HT-29 (cell line): ENCODE measurements at places on chromosomes 13 and 19. TPM values are rescaled to one million over a fixed set of nuclear protein-coding genes. Genes with fewer than 3 reads are reported as not detected.
A peak's percentile ranks its signal among the peaks of the same experiment; 100 is the strongest.

Gene METTL21C
- total RNA-seq, result not detected in 2 replicates

Gene OVOL3
- not detected in 2 replicates for total RNA-seq

Gene MFSD12
- 177 and 185 TPM in 2 replicates for total RNA-seq

Gene SIAH3
- 0.10 TPM in 1 of 2 replicates, not detected in the other for total RNA-seq

Gene TRAPPC5
- 112 and 113 TPM in 2 replicates for total RNA-seq

Gene CD79A
- total RNA-seq, result 0.81 and 1.4 TPM in 2 replicates

Gene GPR4
- not detected in 2 replicates for total RNA-seq

Gene SH2D3A
- total RNA-seq, result 110 and 119 TPM in 2 replicates

Gene FUT6
- total RNA-seq, result not detected in 2 replicates

Gene GAPDHS
- not detected in 2 replicates for total RNA-seq

Gene WDR87
- not detected in 2 replicates for total RNA-seq

DNA sequence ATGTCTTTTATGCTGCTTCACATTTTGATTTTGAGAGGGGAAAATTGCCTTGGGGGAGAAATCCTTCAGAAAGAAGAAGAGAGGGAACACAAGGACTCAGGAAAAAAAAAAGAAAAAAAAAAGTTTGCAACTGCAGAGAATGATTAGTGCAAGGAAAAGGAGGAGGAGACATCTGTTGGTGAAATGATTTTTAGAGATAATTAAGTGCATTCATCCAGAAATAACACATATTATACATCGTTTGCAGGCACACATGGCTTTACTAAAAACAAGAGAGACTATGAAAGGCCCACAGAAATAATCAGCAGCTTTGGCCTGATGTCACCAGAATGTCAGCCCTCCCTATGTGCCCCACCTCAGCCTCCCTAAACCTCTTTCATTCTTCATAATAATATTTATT, 1058.2 kb downstream of the PCDH9 start:
- no peak for DNase-seq

GRCh38 chr19:49524812-49525455, 2.9 kb upstream of the RCN3 start:
- DNase-seq, result no peak

DNA sequence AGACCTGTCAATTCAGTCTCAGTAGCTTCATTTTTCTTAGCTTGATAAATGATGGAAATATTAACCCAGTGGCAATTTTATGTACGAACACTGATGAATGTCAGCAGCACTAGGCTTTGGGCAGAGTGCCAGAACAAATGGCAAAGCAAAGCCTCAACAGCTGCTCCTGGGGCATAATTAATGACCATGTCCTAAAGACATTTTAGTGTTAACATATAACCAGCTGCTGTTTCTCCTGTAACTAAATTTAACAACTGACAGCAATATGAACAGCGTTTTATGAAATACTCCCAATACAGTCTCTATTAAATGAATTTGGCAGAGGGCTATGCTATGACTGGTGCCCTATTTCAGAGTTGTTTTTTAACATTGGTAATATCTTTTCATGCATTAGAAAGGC, 47.1 kb downstream of the ZNF568 start:
- DNase-seq, result no peak

DNA sequence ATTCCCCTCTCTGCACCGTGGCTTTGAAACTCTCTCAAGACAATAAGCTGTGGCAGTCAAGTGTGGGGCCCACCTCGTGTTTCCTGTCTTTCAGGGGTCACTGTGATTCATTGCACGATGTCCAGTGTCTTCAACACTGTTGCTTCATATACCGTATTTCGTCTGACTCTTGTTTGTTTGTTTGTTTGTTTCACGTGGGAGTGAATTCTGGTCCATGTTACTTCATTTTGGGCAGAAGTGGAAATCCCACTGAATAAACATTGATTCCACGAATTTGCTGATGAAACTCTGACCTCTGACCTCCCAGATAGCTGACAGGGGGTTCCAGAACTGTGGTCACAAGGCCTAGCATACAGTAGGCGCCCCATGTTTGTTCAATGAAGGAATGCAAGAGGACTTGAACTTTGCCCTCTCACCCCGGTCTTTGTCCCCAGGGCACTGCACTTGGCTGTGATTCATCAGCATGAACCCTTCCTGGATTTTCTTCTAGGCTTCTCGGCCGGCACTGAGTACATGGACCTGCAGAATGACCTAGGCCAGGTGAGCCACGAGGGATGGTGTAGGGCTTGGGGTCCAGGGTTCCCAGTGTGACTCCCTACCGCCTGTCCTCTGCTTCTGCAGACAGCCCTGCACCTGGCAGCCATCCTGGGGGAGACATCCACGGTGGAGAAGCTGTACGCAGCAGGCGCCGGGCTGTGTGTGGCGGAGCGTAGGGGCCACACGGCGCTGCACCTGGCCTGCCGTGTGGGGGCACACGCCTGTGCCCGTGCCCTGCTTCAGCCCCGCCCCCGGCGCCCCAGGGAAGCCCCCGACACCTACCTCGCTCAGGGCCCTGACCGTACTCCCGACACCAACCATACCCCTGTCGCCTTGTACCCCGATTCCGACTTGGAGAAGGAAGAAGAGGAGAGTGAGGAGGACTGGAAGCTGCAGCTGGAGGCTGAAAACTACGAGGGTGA, 5.1 kb downstream of the NFKBIB start:
- DNase-seq, result no peak

- DNase-seq, result no peak
Measured at GRCh38 chr13:42549552-42549936, 24.4 kb upstream of the TNFSF11 start.

DNA sequence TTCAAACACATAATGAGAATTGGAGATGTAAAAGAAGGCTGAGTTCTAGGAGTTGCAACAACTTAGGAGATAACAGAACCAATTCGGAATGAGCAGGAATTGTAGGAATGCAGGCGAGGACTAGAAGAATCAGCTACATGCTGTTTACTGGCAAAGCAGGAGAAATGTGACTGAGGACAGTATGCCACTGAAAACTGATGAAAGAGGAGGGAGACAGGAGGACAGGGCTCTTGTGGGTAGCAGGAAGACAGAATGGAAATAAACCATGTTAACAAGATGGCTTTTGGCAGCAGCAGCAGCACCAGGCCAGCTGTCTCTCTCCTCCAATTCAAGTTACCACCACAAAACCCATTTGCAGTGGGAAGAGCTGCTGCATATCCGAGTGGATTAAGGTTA, 91.0 kb upstream of the SLC15A1 start:
- DNase-seq, result no peak

- DNase-seq, result peak; percentile 43
Measured at GRCh38 chr19:771332-771785, 20.4 kb downstream of the MISP start.

DNA sequence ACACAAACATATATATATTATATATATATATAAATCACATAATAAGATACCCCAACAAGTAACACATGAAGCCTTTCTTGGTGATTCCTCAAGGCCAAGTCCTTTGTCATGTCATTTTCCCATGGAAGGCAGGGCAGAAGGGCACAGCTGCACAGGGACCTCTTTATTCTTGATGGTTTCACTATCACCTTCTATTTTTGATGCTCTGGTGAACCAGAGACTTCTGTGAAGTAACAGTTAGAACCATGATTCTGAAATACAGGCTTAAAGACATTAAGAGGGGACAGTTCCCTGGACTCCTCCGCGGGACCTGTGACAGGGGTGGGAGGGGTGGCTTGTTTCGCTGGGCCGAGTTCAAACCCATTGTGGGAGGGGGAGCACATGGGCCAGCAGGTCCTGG, 104.0 kb downstream of the DGKH start:
- DNase-seq, result no peak

DNA sequence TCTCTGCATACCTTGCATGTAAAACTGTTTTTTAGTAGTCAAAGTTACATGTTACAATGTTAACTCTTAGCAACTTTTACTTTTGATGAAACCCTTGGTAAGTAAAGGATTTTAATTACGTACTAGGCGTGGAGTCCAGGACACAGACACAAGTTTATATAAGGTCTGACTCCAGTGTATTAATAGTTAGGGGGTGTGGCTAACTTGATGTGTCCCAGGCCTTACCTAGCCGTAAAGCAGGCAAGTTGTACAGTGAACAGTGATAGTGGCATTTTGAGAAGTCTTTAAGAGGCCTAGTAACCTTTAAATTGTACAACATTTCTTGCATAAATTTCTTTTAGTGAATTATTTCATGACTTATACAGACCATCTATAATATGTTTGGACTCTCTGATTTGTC, 5.9 kb downstream of the ZNF714 start:
- DNase-seq, result no peak

DNA sequence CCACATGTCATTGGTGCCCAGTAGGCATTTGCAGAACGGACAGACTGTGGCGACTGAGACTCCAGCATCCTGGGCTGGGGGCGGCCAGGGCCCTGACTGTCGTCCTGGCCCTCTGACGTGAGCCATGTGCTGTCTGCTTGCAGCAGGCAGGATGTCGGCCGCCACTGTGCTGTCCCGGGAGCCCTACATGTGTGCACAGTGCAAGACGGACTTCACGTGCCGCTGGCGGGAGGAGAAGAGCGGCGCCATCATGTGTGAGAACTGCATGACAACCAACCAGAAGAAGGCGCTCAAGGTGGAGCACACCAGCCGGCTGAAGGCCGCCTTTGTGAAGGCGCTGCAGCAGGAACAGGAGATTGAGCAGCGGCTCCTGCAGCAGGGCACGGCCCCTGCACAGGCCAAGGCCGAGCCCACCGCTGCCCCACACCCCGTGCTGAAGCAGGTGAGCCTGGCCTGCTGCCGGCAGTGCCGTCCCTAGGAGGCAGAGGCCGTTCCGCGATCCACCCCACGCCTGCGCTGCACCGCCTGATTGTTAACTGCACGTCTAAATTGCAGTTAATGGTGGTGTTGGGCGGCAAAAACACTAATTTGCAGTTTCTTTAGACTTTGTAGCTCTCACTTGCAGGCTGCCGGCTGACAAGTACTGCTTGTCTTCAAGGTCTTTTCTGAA, 14.2 kb downstream of the TSSK6 start:
- no peak for DNase-seq

DNA sequence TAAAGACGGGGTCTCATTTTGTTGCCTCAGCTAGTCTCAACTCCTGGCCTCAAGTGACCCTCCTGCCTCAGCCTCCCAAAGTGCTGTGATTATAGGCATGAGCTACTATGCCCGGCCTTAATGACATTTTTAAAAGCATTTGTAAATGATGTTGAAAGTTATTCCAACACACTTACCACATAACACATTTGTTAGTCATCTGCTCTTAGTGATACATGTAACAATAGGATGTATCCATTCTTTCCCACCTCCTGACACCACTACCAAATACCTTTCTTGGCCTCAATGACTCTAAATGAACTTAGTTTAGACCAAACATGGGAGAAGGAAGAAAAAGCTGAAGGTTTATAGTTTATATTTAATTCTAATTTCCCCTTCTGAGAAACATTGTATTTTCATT, 59.8 kb upstream of the MEDAG start:
- peak; percentile 34 for DNase-seq

DNA sequence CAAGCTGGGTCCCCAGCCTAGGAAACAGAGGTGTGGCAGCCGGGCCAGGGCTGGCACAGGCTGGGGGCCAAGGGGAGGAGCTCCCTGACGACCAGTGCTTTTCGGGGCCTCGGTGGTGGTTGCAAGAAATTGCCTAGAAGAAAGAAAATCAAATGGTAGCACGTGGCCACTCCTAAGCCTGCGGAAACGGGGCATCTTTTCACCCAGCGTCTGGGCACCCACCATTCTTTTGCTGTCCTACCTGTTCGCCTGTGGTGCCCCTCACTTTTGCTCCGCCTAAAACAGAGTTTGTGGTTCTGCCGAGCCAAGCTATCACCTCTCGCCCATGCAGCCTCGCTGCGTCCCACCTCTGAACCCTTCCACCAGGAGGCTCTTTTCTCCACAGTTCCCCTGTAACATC, 7.1 kb upstream of the KRTDAP start:
- DNase-seq, result no peak

- no peak for DNase-seq
Measured at GRCh38 chr19:33191501-33191900, 2.6 kb upstream of the LRP3 start.

GRCh38 chr19:29122185-29122584, 90.8 kb downstream of the UQCRFS1 start:
- DNase-seq, result no peak

DNA sequence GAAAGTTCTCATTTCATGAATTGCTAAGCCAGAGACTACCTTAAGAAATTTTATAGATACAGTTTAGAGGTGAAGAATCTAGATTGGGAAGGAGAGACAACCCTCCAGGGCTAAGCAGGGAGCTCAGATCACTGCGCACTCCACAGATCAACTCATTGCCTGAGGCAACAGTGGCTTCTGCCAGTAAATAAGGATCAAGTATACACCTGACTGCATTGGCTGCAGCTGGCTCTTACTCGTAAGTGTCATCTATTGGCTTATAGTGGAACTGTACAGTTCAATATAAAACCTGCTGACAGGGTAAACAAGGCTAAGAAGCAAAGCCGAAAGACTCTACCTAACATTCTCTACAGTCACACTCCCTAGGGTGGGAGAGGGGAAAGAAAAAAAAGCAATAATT, 18.0 kb upstream of the C1QTNF9B start:
- DNase-seq, result no peak

- DNase-seq, result no peak
Measured at GRCh38 chr13:21619633-21620220, 15.8 kb upstream of the MICU2 start.

DNA sequence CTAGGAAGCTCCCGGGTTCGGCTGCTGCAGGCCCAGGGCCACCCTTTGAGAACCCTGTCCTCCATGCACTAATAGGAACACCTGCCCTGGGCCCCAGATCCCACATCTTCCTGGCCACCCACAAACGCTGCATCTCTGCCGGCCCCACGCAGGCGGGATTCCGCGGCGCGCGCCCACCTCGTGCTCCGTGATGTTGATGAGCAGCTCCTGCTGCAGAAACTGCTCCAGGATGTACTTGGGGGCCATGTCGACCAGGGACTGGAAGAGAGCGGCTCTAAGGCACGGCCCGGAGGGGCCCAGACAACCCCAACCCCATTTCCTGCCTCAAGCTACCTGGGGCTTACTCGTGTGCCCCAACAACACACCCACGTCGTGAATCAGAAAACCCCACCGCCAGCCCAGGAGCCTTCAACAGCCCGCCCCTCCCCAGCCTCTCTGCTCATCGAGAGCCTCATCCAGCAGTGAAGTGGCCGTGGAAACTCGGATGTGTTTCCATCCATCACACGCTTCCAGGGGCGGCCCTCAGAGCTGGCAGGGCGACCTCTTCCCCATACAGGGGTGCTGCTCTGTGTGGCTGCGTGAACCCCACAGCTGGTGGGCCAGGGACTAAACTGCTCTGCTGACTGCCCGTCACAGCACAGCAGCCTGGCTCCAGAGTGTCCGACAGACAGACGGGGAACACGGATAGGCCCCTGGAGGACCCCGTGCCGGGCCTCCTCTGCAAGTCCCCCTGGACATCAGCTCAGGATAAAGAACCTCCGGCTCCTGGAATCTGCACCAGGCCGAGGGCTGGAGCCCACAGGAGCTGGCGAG, 4.2 kb downstream of the POLR2E start:
- no peak for DNase-seq

DNA sequence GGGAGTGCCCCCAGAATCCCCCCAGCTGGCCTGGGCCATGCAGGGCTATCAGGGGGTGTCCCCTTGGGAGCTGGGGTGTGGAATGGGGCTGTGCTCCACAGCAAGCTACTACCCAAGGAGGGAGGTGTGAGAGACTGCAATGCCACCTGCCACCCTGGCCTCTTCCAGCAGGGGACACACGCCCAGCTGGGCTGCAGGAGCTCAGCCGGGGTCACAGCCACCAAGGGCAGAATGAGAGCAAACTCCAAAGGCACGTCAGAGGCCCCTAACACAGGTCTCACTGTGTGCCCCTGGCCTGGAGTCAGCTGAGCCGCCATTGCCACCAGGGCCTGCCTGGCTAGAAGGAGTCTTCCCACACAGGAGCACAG, 55.5 kb downstream of the MLLT1 start:
- no peak for DNase-seq
